ENCODE measurements at places on chromosomes 7 and 10.

- DNase-seq: no peak
Observed at GRCh38 chr7:140249036-140249806, 72.4 kb upstream of the KDM7A start.

DNA sequence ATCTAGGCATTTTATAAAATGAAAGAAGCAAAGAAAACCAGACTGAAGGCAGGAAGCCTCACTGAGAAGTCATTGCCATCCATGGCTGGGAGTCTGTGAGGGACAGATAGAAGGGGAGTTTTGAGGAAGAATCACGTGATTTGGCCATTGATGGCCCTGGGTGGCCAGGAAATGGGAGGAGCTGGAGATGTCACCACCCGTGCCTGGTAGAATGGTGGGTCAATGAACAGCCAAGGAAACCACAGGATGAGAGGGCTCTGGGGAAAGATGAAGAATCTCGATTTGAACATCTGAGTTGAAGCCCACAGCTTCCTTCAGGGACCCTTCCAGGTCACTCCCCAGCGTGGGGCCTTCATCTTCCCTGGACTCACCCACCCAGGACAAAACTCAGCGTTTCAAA lies 103.3 kb upstream of the CHST15 start:
- DNase-seq: no peak

GRCh38 chr7:157519798-157520244 lies 183.0 kb downstream of the DNAJB6 start:
- no peak for DNase-seq

DNA sequence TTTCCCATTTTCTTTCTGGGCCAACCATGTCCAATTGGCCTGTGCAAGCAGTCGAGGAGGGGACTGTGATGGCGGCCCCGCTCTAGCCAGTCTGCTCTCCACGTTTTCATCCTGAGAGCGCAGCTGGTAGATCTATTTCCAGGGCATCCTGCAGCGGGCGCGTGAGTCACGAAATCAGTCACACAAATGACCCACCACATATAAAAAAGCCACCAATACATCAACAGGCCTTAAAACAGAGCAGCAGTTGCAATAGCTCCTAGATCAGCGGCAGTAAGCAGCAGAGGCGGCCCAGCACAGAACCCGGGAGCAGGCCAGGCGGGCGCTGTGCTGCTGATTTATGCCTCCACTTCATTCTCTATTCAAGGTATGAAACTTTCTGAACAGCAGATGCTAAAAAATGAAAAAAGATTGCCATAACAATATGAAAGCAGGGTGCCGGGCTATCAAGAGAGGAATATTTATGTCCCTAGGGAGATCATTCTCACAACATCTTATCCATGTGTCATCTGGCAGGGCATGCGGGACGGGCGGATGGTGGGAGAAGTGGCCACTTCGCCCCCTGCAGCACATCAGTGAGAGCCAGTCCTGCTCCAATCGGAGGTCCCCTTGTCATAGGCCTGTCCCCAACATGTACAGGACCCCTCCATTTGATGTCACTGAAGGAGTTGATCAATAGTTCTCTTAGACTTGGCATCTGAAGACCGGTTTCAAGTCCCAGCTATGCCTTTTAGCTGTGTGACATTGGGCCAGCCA lies 98.0 kb upstream of the GPR26 start:
- DNase-seq: no peak

- no peak for DNase-seq
Observed at GRCh38 chr7:355568-355967, 65.6 kb downstream of the FOXL3 start.

- DNase-seq: no peak
Observed at GRCh38 chr10:20486791-20487190, 410.3 kb downstream of the NEBL start.

- DNase-seq: peak; percentile 1
Observed at GRCh38 chr7:10412422-10413019, 561.2 kb upstream of the PHF14 start.

DNA sequence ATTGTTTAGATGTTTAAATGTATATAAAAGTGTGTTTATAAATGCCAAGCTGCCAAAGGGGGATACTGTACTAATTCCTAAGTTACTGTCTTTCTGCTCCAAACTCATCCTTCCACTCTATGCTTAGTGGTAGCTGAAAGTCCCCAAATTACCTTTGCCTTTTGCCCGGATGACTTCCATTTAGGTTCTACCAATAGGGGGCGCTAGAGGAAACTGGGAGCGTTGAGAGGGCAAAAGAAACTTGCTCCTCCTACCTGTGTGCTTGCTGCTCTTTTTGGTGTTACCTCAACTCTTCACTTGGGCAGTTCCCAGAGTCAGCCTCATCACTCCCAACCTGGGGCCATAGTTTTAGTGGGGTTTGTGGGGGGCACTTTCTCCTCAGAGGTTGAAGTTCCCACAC lies 5.9 kb upstream of the OR2A25 start:
- DNase-seq: no peak

GRCh38 chr7:116769546-116769945 lies 92.8 kb upstream of the CAPZA2 start:
- no peak for DNase-seq

- no peak for DNase-seq
Observed at GRCh38 chr7:117140921-117141320, 181.9 kb downstream of the WNT2 start.
